Progenitor cell of endocrine pancreas (in vitro differentiated cells): ENCODE measurements at places on chromosomes 1 and 21. TPM values are rescaled to one million over a fixed set of nuclear protein-coding genes. Genes with fewer than 3 reads are reported as not detected.
A peak's percentile ranks its signal among the peaks of the same experiment; 100 is the strongest.

DNA sequence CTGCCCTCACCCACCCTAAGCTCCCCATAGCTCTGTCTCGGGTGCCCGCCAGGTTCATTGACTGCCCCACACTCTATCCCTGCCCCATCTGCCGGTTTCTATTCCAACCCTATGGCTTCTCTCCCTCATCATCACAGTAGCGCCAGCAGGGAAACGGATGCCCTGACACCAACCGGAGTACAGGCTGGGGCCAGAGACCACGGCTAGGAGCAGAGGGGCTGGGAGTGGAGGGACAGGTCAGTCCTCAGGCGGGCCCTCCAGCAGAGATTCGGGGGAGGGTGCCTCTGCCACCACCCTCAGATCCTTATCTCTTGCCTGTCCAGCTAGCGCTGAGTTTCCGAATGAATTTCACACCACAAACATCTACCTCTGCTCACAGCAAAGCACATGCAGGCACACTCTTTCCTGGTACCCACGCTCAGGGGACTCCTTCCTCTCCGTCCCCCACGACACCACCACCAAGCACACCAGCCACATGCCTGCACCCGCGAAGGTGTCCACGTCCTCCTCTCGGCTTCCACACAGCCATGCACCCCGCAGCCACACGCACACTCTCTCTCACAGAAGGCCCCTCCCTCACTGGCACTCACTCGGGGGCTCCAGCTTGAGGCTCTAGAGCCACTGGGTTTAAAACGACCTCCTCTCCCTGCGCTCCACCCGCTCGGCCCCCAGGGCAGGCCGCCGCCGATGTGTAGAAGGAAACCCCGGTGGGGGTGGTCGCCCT lies 7.2 kb downstream of the TAL1 start:
- H3K4me3 ChIP-seq: no peak overlapping the region
- H3K27me3 ChIP-seq: peaks cover 42% of the 10 kb centered on the region
- DNase-seq: no peak
- no peak overlapping the region for H3K27ac ChIP-seq

GRCh38 chr21:45555557-45556301 lies 13.5 kb upstream of the SLC19A1 start:
- peak overlapping the region; percentile 69 for H3K4me3 ChIP-seq
- peak; percentile 78 for DNase-seq
- H3K4me1 ChIP-seq: peaks cover 3% of the 10 kb centered on the region
- no peaks in the 10 kb centered on the region for H3K36me3 ChIP-seq
- peaks cover 19% of the 10 kb centered on the region for H3K27me3 ChIP-seq
- peak overlapping the region; percentile 98 for H3K27ac ChIP-seq

Gene SPRR4
- not detected in 2 replicates for total RNA-seq

Gene FALEC
- total RNA-seq: 0.57 TPM in 1 of 2 replicates, not detected in the other

DNA sequence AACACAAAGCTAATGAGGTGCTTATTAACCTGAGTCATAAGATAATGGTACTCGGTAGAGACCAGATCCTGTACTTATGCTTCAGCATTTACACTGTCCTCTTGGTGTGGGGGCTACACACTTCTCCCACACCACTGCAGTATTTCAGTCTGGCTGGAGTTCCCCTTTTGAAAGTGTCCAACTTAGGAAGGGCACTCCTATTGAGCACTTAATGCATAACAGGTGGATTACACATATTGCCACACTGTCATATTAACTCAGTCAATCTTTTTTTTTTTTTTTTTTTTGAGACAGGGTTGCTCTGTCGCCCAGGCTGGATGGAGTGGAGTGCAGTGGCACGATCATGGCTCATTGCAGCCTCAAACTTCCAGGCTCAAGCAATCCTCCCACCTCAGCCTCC lies 1.5 kb downstream of the GPATCH4 start:
- no peak overlapping the region for H3K27ac ChIP-seq
- H3K4me1 ChIP-seq: peaks cover 7% of the 10 kb centered on the region
- DNase-seq: no peak
- peak overlapping the region; percentile 89 for H3K4me3 ChIP-seq
- H3K36me3 ChIP-seq: peaks cover 13% of the 10 kb centered on the region

Gene CR1L
- total RNA-seq: not detected in 2 replicates

Gene CSMD2
- 0.11 and 0.38 TPM in 2 replicates for total RNA-seq

- H3K27ac ChIP-seq: no peak overlapping the region
- H3K4me1 ChIP-seq: peaks cover 16% of the 10 kb centered on the region
- DNase-seq: no peak
- peaks cover 3% of the 10 kb centered on the region for H3K27me3 ChIP-seq
Observed at GRCh38 chr1:168921629-168922028, 184.9 kb upstream of the ATP1B1 start.

Gene ANKRD35
- total RNA-seq: 0.31 TPM in 2 replicates

GRCh38 chr1:230070321-230071208 lies 3.5 kb downstream of the GALNT2 start:
- H3K4me1 ChIP-seq: peaks cover 26% of the 10 kb centered on the region
- no peaks in the 10 kb centered on the region for H3K27me3 ChIP-seq
- DNase-seq: no peak
- H3K36me3 ChIP-seq: no peaks in the 10 kb centered on the region

GRCh38 chr21:40841524-40842196 lies 5.3 kb downstream of the DSCAM start:
- H3K27ac ChIP-seq: peak overlapping the region; percentile 90
- no peaks in the 10 kb centered on the region for H3K36me3 ChIP-seq
- DNase-seq: peak; percentile 69
- peak overlapping the region; percentile 85 for H3K4me3 ChIP-seq

Gene ZNF683
- not detected in 2 replicates for total RNA-seq

Gene CLCA4
- not detected in 2 replicates for total RNA-seq

GRCh38 chr1:112396653-112397471 lies 848 bp downstream of the CTTNBP2NL start:
- no peak for DNase-seq
- H3K4me1 ChIP-seq: peaks cover 34% of the 10 kb centered on the region
- H3K4me3 ChIP-seq: peak overlapping the region; percentile 93
- no peaks in the 10 kb centered on the region for H3K27me3 ChIP-seq

DNA sequence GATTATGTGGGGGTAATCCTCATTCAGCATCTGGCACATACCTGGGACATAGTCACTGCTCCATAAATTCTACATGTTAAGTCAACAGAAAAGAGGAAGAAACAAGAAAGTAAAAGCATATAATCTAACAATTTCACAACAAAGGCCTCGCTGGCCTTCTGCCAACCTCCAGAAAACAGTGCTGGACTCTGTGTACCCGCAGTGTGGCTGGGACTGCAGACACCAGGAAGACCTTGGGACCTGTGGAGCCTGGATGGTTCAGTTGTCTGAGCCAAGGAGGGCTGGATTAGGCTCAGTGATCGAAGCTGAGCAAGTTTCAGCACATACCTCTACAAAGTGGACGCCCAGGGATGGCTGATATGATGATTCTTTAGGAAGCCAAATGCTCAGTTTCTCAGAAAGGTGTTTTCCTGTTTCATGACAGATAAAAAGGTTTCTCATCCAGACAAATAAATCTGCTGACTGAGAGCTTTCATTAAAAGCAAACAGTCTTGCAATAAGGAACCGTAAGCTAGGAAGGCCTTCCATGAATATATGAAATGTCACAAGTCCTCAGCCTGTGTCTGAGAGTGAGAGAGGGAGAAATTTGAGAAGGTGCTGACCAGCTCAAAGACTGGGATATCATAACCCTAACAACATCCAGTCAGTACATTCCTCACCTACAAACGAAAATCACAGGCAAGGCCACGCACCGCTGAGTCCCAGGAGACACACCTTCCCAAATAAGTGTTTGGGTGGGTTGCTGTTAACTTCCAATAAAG lies 48.4 kb downstream of the CAPZB start:
- no peak overlapping the region for H3K4me3 ChIP-seq
- peaks cover 14% of the 10 kb centered on the region for H3K4me1 ChIP-seq
- no peak overlapping the region for H3K27ac ChIP-seq
- no peaks in the 10 kb centered on the region for H3K36me3 ChIP-seq

DNA sequence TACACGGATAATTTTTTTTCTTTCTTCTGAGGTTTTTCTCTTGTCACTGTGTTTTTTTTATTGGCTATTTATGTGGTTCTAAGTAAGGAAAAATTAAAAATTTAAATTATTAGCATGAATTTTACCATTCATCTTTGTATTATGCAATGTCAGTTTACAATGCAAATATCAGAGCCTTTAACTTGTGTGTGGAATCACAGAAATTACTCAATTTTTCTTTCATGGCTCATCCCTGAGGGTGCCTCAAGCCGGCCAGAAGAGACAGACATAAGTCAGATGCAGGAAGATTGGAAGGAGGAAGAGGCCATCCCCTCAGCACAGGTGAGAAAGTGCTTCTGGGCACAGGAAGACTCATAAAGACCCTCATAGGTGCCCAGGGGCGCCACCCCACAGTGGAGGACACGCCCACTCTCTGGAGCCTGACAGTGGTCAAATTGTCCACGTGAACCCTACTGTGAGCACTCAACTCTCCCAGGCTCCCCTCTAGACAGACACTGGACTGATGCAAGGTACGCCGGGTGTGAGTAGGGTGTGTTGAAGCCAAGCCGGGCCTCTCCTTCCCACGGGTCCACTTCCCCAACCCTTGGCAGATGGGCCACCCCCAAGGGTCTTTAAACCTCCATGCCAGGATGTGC lies 9.5 kb upstream of the LDLRAP1 start:
- H3K27ac ChIP-seq: no peak overlapping the region
- H3K4me1 ChIP-seq: peaks cover 1% of the 10 kb centered on the region
- H3K4me3 ChIP-seq: no peak overlapping the region
- no peaks in the 10 kb centered on the region for H3K36me3 ChIP-seq
- no peak for DNase-seq
